Endothelial cell (in vitro differentiated cells): ENCODE measurements at places on chromosomes 4 and X.

DNA sequence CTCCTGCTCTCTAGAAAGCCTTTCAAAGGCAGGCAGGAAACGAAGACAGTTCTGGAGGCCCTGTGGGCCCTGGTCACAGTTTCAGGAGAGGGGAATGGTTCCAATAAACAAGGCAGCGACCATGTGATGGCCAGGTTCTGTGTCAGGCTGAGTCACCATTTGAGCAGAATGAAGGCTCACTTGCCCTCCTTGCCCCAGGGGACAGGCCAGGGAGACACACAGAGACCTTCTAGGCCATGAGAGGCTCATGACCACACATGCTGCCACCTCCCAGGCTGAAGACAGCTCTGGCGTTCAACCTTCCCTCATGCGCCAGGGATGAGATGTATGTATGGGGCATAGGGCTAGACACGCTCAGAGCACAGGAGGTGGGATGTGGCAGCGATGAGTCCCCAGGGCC, 22.9 kb upstream of the TRIM2 start:
- DNase-seq, result no peak
- no peak overlapping the region for H3K27ac ChIP-seq
- H3K36me3 ChIP-seq, result no peaks in the 10 kb centered on the region
- peaks cover 5% of the 10 kb centered on the region for H3K27me3 ChIP-seq
- no peak overlapping the region for H3K4me3 ChIP-seq

GRCh38 chrX:112654871-112655270, 24.9 kb downstream of the LHFPL1 start:
- H3K27me3 ChIP-seq, result no peaks in the 10 kb centered on the region
- H3K27ac ChIP-seq, result no peak overlapping the region
- DNase-seq, result no peak
- no peaks in the 10 kb centered on the region for H3K4me1 ChIP-seq
- no peaks in the 10 kb centered on the region for H3K36me3 ChIP-seq

GRCh38 chr4:153346031-153346430, 1.5 kb downstream of the MND1 start:
- H3K27me3 ChIP-seq, result peaks cover 7% of the 10 kb centered on the region
- DNase-seq, result no peak
- H3K36me3 ChIP-seq, result no peaks in the 10 kb centered on the region
- peak overlapping the region; percentile 92 for H3K4me3 ChIP-seq

DNA sequence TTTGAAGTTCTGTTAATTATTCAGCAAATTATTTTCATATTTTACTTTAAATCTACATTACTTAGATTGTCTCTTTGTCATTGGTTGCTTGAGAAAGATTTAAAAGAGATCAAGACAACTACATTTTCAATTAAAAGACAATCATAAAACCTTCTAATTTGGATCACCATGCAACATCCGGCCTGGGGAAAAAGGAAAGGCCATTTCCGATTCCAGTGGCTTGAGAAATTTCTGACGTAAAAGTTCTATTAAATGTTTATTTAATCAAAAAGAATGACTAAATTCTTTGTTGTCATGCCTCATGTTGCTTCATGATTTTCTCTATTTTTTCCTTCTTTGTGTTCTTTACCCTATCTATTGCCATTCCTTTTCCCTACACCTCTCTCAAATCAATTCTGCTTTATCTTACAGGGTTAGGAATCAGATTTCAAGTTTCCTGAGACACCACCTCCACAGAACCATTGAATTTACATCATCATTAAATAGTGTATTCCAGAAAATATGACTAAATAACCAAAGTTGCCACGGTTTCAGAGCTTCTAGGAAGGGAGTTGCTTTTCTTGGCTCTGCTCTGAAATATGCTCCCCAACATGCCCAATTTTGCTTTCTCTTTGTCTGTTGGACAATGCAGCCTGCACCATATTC, 124.6 kb upstream of the ACSL4 start:
- H3K27me3 ChIP-seq, result no peaks in the 10 kb centered on the region
- no peaks in the 10 kb centered on the region for H3K4me1 ChIP-seq
- DNase-seq, result no peak
- H3K36me3 ChIP-seq, result no peaks in the 10 kb centered on the region

DNA sequence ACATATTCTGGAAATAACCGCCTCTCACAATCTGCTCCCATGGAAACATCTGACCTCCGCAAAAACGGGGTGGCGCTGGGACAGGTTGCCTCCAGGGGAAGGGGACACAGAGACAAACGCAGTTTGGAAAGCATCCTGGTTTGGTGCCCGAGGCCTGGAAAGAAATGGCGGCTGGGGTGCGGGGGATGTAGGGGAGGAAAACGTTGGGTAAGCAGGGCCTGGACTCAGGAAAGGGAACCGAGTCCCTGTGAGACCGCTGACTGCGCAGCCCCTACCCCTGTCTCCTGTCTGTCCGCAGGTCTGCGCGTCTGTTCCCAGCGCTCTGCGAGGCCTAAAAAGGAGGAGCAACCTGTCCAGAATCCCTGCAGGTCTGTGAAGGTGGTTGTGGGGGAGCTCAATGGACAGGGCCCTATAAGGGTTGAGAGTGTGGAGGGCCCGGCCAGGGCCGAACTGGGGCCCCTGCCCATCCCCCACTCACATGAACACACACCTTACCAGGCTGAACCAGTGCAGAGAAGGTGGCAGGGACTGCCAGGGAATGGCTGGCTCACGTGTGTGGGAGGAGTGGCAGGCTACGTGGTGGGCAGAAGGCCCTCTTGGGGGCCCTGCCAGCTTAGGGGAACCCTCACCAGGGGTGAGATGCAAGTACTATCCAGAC, 672 bp downstream of the TCEAL3 start:
- H3K27ac ChIP-seq, result no peak overlapping the region
- H3K36me3 ChIP-seq, result peaks cover 4% of the 10 kb centered on the region
- DNase-seq, result peak; percentile 2
- peaks cover 6% of the 10 kb centered on the region for H3K4me1 ChIP-seq

DNA sequence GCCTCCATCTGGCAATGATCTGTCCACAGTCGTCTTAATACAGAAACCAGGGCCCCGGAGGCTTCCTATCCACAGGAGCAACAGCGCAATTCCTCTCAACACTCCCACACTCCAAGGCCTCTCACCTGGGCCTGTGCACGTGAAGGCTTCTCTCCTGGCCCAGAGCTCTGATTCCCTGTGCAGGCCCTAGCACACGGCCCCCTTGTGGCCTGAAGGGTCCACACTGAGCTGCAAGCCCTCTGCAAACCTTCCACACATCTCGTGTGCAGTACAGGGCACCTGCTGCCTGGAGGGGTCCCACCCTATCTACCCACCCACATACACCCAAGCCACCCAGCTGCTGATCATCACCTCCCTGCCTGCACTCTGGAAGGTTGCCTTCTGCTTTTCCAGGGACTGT, 150.1 kb upstream of the NUDT10 start:
- peak; percentile 4 for DNase-seq
- no peak overlapping the region for H3K4me3 ChIP-seq
- no peaks in the 10 kb centered on the region for H3K4me1 ChIP-seq
- no peaks in the 10 kb centered on the region for H3K36me3 ChIP-seq

DNA sequence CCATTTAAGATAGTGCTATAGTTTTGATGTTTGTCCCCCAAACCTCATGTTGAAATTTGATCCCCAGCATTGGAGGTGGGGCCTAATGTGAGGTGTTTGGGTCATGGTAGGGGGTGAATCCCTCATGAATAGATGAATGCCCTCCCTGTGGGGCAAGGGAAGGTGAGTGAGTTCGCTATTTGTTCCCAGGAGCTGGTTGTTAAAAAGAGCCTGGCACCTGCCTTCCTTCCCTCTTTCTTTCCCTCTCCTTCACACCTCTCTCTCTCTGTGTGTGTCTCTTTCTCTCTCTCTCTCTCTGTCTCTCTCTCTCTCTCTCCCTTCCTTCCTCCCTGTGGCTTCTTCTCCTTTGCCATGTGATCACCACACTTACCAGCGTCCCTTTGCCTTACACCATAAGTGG, 160.7 kb downstream of the AASDH start:
- no peak overlapping the region for H3K4me3 ChIP-seq
- H3K27ac ChIP-seq, result no peak overlapping the region

- H3K36me3 ChIP-seq, result no peaks in the 10 kb centered on the region
- DNase-seq, result no peak
- no peaks in the 10 kb centered on the region for H3K4me1 ChIP-seq
- no peak overlapping the region for H3K4me3 ChIP-seq
Observed at GRCh38 chr4:89099034-89099433, 12.3 kb upstream of the TIGD2 start.

DNA sequence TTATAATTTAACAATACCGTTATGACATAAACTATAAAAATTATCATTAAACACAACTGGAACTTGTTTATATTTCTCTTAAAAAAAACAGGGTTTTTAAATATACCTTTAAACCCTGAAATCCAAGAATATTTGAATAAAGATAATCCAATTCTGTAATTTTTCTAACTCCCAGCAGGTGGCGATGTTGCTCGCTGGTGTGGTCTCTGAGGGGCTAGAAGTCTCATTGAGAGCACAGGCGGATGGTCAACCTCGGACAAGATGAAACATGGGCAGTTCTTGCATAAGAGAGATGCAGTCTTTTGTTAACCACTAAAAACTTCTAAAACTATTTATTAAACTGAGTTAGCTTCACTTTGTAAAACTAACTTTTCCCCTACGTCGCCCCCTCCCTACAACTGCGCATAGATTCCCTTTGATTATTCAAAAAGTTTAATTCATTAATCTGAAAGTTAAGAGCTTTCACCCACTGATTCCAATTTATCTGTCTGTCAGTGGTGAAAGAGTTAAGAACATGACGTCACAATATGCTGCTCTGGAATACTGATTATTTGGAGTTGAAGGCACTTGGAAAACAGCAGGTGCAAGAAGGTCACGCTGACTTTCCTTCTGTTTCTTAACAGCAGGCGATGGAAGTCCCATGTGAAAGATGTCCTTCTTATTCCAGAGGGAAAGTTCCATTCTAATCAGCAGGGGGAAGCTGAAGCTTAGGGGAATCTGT, 29.5 kb downstream of the DMP1 start:
- peaks cover 7% of the 10 kb centered on the region for H3K4me1 ChIP-seq
- H3K36me3 ChIP-seq, result no peaks in the 10 kb centered on the region
- H3K27me3 ChIP-seq, result no peaks in the 10 kb centered on the region
- H3K27ac ChIP-seq, result no peak overlapping the region
- peak; percentile 63 for DNase-seq

DNA sequence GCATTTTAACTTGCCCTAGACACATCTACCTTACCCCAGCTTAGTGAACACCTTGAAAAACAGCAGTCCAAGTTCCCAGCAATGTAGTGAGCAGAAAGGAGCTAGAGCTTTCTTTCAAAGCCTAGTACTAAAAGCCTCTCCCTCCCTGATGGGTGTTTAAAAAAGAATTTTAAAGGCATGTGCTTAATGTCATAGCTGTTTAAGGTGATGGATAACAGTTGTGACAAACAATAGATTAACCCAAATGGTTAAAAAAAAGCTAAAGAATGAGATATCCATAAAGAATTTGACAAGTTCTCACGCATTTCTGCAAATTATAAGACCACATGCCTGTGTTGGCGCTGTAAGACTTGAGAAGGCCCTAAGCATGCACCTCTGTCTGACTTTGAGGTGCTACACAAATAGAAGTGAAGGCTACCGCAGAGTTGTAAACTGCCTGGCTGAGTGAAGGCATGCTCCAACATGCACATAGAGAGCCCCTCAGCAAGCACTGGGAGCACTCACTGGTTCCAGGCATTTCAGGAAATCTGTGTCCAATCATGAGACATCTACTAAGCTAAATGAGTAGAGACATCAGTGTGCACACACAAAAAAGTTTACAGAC, 94.0 kb downstream of the PHF8 start:
- no peaks in the 10 kb centered on the region for H3K27me3 ChIP-seq
- peaks cover 9% of the 10 kb centered on the region for H3K36me3 ChIP-seq
- H3K4me3 ChIP-seq, result no peak overlapping the region
- H3K27ac ChIP-seq, result no peak overlapping the region
- H3K4me1 ChIP-seq, result no peaks in the 10 kb centered on the region

- DNase-seq, result no peak
- H3K27ac ChIP-seq, result no peak overlapping the region
- H3K27me3 ChIP-seq, result no peaks in the 10 kb centered on the region
Observed at GRCh38 chrX:78624962-78625909, 33.9 kb downstream of the RTL3 start.

DNA sequence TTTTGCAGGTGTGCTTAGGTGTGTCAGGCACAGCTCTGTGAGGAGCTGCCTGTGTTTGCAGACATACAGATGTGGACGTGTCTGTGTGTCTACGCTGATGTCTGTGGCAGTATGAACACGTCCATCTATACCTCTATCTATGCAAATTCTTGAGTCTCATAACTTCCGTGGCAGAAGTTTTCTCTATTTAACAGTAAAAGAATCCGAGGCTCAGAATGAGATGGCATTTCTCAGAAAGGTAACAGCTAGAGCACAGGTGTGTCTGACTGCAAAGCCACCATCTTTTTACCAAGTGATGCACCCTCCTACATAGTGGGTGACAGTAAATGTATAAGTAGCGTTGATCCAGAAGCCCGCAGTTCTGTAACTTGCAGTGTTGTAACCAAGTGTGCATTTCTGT, 39.9 kb upstream of the CYP4V2 start:
- no peak for DNase-seq
- H3K4me1 ChIP-seq, result no peaks in the 10 kb centered on the region
- no peaks in the 10 kb centered on the region for H3K36me3 ChIP-seq
- peaks cover 1% of the 10 kb centered on the region for H3K27me3 ChIP-seq
- H3K4me3 ChIP-seq, result no peak overlapping the region

DNA sequence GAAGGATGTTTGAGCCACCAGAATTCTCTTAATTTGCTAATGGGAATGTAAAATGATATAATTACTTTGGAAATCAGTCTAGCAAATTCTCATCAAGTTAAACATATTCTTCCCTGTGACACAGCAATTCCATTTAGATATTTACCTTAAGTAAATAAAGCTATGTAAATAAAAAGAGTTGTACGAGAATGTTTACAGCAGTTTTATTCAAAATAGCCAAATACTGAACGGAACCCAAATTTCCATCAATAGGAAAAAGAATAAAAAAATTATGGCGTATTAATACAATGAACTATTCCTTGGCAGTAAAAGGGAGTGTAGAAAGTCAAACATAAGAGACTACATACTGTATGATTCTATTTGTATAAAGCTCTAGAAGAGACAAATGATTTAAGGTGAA, 45.8 kb downstream of the CENPE start:
- H3K27ac ChIP-seq, result no peak overlapping the region
- no peaks in the 10 kb centered on the region for H3K36me3 ChIP-seq
- H3K27me3 ChIP-seq, result no peaks in the 10 kb centered on the region

DNA sequence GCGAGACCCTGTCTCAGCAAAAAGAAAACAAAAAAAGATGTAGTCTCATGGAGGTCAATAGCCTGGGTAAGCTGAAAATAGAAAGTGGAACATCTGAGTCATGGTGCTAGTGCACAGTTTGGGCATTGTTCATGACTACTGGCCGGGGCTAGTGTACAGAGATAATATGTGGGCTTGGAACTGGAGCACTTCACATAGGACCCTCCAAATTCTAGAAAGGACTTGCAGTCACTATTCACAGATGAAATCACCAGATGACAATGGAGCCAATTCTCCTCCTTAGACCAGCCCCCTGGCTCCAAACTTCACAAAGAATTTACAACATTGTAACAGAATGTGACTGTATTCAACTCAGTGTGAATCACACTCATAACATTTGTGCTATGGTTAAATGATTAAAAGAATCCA, 367.8 kb upstream of the SLC7A11 start:
- no peaks in the 10 kb centered on the region for H3K4me1 ChIP-seq
- no peak overlapping the region for H3K4me3 ChIP-seq
- H3K27ac ChIP-seq, result no peak overlapping the region
- no peak for DNase-seq
- H3K27me3 ChIP-seq, result peaks cover 3% of the 10 kb centered on the region
